ENCODE measurements at places on chromosomes 3 and 15.

DNA sequence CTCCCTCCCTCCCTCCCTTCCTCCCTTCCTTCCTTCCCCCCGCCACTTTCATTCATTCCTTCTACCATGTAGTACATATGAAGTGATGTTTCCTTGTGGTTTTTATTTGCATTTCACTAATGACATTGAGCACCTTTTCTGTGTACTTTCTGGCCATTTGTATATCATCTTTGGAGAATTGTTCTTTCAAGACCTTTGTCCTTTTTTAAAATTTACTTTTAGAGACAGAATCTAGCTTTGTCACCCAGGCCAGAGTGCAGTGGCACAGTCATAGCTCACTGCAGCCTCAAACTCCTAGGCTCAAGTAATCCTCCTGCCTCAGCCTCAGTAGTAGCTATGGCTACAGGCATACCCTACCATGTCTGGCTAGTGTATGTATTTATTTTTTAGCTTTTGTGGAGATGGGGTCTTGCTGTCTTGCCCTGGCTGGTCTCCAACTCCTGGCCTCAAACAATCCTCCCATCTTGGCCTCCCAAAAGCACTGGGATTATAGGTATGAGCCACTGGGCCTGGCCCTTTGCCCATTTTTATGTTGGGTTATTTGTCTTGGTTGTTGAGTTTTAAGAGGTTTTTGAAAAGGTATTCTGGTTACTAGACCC lies 42.0 kb upstream of the CTDSPL2 start:
- no peak for DNase-seq

- no peak for DNase-seq
Observed at GRCh38 chr3:99498550-99499234, 139.7 kb upstream of the COL8A1 start.

- no peak for DNase-seq
Observed at GRCh38 chr3:81045976-81046375, 715.5 kb downstream of the GBE1 start.

DNA sequence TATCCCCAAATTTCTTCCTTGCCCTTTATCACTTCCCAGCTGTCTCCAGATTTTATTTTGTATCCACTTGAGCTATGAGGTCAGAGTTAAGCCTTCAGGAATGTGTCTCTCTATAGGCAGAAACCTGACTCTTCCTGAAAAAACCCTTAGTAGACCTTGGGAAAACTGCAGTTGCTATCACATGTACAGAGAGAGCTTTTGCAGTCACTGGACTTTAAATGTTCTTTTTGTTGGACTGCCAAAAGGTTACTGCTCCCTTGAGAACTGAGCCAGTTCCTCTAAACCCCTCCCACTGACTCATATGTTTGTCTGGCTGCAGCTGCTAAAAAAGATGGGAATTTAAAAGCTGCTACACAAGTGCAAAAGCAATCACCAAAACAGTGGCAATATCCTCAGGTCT lies 169.1 kb upstream of the CCDC54 start:
- no peak for DNase-seq

DNA sequence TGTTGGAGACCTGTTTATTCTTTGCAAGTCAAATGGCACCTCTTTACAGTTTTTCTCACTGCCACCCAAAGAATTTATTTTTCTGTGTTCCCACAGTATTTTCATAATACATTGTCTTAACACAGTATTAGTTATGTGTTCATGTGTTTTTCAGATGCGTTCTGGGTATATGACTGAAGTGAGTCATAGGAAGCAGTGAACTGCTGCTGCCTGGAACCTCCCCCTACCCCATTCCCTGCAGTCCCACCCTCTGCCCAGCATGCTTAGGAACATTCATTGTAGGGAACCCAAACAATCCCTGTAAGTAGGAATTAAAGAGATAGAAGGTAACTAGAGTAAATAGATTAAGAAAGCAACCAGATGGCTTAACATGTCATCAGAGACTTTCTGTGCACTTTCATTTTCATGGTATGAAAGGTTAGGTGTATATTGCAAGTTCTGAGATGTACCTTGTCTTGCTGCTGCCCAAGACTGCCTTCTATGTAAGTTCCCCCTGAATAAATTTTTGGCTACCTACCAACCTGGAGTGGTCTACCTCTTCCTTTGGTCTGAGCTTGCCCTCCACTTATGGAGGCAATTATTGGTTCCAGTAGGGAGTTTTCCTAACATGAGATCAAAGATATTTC lies 21.9 kb upstream of the SQOR start:
- DNase-seq = no peak

- DNase-seq = peak; percentile 72
Observed at GRCh38 chr3:150737874-150738679, 24.9 kb downstream of the SIAH2 start.
